ENCODE measurements at places on chromosomes 4 and X. TPM values are rescaled to one million over a fixed set of nuclear protein-coding genes. Genes with fewer than 3 reads are reported as not detected.

RHOXF1 gene
- total RNA-seq, result 35.0 TPM

SPACA5 gene
- total RNA-seq, result 18.9 TPM

GRIA2 gene
- 2.1 TPM for total RNA-seq

GPAT3 gene
- total RNA-seq, result 5.7 TPM

TLL1 gene
- total RNA-seq, result 0.94 TPM

DNA sequence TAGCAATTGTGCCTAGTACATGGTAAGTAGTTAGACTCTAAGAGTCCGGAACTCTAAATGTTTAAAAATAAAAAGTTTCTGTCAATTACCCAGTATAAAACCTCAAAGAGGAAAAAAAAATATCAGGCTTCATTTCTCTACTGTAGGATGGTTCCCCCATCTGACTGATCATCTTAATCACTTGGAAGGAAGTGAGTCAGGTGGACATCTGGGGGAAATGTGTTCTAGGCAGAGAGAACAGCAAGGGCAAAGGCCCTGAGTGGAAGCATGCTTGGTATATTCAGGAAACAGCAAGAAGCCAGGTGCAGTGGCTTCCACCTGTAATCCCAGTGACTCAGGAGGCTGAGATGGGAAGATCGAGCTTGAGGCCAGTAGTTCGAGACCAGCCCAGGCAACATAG lies 2.9 kb upstream of the EIF1AX start:
- no peaks in the 10 kb centered on the region for H3K27me3 ChIP-seq
- H3K4me3 ChIP-seq, result no peak overlapping the region
- no peak for DNase-seq
- no peaks in the 10 kb centered on the region for H3K36me3 ChIP-seq

- peak within 1 kb of the TSS; percentile 86 for H3K27ac ChIP-seq
- peak; percentile 92 for DNase-seq
- peak within 1 kb of the TSS; percentile 66 for H3K4me3 ChIP-seq
- H3K36me3 ChIP-seq, result no peaks in the 10 kb centered on the region
- no peaks in the 10 kb centered on the region for H3K27me3 ChIP-seq
Measured at GRCh38 chrX:15854712-15855567, at the start of gene AP1S2. TSS of gene AP1S2 (minus strand) at chrX:15854813. CDS start at chrX:15852524, 2,289 bp downstream.

DNA sequence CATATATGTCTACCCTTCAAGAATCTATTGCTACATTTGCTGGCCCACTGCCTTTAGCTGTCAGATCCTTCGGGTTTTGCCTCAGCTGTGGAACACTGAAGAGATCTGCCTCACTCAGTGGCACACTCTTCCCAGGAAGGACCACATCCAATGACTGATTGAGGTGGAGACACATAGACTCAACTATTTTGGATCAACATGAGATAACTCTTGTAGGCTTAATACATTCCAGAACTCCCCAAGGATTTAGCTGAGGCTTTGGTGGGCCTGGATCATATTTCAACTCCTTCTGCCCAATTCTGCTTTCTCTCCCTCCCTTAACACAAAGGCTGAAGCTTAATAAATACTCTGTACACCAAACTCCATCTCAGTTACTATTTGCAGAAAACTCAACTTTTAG lies 100.5 kb downstream of the CORIN start:
- no peak overlapping the region for H3K4me3 ChIP-seq
- DNase-seq, result no peak
- no peak overlapping the region for H3K27ac ChIP-seq

- H3K4me1 ChIP-seq, result no peaks in the 10 kb centered on the region
- no peaks in the 10 kb centered on the region for H3K27me3 ChIP-seq
- no peak overlapping the region for H3K4me3 ChIP-seq
- no peaks in the 10 kb centered on the region for H3K36me3 ChIP-seq
- no peak for DNase-seq
- H3K27ac ChIP-seq, result no peak overlapping the region
Measured at GRCh38 chrX:11995146-11995545, 143.1 kb upstream of the FRMPD4 start.

DNA sequence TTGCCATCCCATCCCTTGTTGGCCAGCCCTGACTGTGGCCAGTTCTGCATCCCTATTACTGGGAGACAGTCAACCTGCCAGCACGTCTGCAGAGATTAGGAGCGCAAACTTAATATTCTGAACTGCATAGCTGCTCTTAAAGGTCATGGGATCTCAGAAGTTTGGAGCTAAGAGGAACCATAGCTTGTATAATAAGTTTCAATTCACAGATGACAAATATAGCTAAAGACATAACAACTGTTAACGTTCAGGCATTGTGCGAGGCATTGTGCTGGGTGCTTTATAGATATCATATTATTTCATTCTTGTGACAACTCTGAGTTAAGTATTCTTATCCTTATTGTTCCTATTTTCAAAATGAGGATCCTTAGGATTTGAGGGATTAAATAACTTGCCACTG lies 3.7 kb downstream of the SCARB2 start:
- no peak for DNase-seq
- no peak overlapping the region for H3K4me3 ChIP-seq
- peaks cover 33% of the 10 kb centered on the region for H3K4me1 ChIP-seq
- H3K27ac ChIP-seq, result peak overlapping the region; percentile 77
- H3K36me3 ChIP-seq, result no peaks in the 10 kb centered on the region
- H3K27me3 ChIP-seq, result no peaks in the 10 kb centered on the region

GRCh38 chr4:168724243-168724642 lies 227.4 kb downstream of the PALLD start:
- no peak overlapping the region for H3K4me3 ChIP-seq
- no peak overlapping the region for H3K27ac ChIP-seq
- no peaks in the 10 kb centered on the region for H3K36me3 ChIP-seq

DNA sequence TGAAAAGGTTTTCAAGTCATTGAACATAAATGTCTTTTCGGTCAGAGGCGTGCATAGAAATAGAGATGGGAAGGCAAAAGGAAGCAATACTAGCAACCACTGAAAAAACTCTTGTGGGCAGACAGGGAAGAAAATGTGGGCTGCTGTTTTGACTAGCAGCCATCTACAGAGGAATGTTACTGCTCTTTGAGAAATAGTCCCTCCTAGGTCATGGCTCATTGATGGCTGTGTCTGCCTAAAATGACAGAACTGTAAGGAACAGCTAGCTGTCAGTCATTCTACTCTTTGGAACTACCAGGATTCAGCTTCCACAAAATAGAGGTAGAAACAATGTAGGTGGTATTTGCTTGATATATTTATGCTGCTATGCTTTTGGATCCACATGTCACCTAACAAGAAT lies 26.9 kb upstream of the TMPRSS11B start:
- H3K36me3 ChIP-seq, result no peaks in the 10 kb centered on the region
- no peaks in the 10 kb centered on the region for H3K27me3 ChIP-seq
- no peak overlapping the region for H3K4me3 ChIP-seq
- no peak overlapping the region for H3K27ac ChIP-seq
- no peaks in the 10 kb centered on the region for H3K4me1 ChIP-seq

- no peak for DNase-seq
- no peak overlapping the region for H3K27ac ChIP-seq
- no peaks in the 10 kb centered on the region for H3K27me3 ChIP-seq
- no peaks in the 10 kb centered on the region for H3K4me1 ChIP-seq
Measured at GRCh38 chr4:20288846-20289512, 37.3 kb downstream of the SLIT2 start.

- no peak for DNase-seq
- H3K36me3 ChIP-seq, result no peaks in the 10 kb centered on the region
- H3K27ac ChIP-seq, result no peak overlapping the region
- H3K27me3 ChIP-seq, result no peaks in the 10 kb centered on the region
- peaks cover 62% of the 10 kb centered on the region for H3K4me1 ChIP-seq
Measured at GRCh38 chr4:2791518-2792395, 1.1 kb upstream of the SH3BP2 start.

DNA sequence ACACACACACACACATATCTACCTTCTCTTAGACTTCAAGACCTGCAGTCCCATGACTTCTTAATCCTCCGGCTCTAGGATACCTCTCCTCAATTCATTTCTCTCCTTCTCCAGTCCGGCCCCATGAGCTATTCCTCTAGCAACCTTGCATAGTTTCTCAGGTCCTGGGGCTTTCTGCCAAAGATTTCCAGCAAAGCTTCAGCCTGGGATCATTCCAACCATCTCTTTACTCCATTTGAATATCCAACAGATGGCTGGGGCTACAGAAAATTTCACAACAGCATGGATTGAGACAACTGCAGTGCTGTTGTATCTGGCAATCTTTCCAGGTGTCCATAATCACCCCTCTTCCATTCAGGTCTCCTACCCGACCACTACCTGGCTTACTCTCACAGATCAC lies 184.1 kb downstream of the DCHS2 start:
- no peak overlapping the region for H3K27ac ChIP-seq
- no peak overlapping the region for H3K4me3 ChIP-seq
- no peak for DNase-seq
- H3K27me3 ChIP-seq, result no peaks in the 10 kb centered on the region
- H3K36me3 ChIP-seq, result no peaks in the 10 kb centered on the region
- no peaks in the 10 kb centered on the region for H3K4me1 ChIP-seq

DNA sequence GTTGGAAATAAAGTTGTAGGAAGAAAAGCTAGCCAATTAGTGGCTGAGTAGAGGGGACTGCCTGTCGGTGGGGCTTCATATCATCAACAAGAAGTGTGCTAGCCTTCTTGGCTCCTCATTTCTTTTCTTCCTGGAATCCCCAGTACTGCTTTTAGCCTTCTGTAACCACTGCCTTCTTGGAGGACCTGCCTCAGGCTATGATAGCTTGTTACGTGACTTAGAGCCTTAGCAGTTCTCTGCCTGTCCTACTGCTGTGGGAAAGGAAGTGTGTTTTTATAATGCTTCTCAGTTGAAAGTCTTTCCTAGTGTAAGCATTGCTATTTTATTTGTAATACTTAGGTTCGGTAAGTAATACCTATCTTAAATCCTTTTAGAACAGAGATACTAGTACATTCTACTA lies 61.9 kb downstream of the LARP1B start:
- no peak overlapping the region for H3K27ac ChIP-seq
- H3K4me1 ChIP-seq, result no peaks in the 10 kb centered on the region
- H3K36me3 ChIP-seq, result no peaks in the 10 kb centered on the region

GRCh38 chrX:133544115-133544514 lies 128.8 kb upstream of the GPC4 start:
- no peaks in the 10 kb centered on the region for H3K4me1 ChIP-seq
- no peak overlapping the region for H3K27ac ChIP-seq
- H3K4me3 ChIP-seq, result no peak overlapping the region
- no peaks in the 10 kb centered on the region for H3K36me3 ChIP-seq
- no peak for DNase-seq

- H3K27ac ChIP-seq, result no peak overlapping the region
- no peaks in the 10 kb centered on the region for H3K4me1 ChIP-seq
- no peak overlapping the region for H3K4me3 ChIP-seq
- H3K27me3 ChIP-seq, result peaks cover 3% of the 10 kb centered on the region
- no peaks in the 10 kb centered on the region for H3K36me3 ChIP-seq
- no peak for DNase-seq
Measured at GRCh38 chr4:52071791-52072546, 20.9 kb downstream of the SPATA18 start.

GRCh38 chrX:103878466-103879122 lies 46.5 kb upstream of the RAB9B start:
- H3K4me1 ChIP-seq, result no peaks in the 10 kb centered on the region
- no peak overlapping the region for H3K27ac ChIP-seq
- no peak overlapping the region for H3K4me3 ChIP-seq

DNA sequence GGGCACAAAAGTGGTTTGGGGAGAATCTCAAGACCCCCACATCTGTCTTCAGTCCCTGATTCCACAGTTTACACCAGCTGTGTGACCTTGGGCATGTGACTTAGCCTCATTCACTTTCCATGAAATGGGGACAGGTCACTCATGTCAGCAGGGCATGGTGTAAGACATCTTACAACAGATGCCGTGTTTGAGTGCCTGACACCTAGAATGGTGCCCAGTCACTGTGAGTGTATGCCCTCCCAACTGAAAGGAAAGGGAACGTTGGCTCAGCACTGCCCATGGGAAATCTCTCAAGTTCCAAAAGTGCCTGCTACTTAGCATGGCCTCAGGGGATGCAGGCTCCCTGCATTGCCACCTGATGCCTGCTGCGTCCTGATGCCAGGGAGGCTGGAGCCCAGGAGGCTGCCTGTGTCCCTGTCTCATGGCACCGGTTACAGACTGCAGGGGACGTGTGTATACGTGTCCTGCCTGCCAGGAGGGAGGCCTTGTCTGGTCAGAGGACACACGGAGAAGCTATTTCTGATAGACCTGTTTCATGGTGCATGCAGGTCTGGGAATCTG lies 32.2 kb downstream of the RNF4 start:
- H3K27me3 ChIP-seq, result no peaks in the 10 kb centered on the region
- DNase-seq, result no peak
- H3K27ac ChIP-seq, result no peak overlapping the region
- H3K4me3 ChIP-seq, result no peak overlapping the region
- no peaks in the 10 kb centered on the region for H3K36me3 ChIP-seq

DNA sequence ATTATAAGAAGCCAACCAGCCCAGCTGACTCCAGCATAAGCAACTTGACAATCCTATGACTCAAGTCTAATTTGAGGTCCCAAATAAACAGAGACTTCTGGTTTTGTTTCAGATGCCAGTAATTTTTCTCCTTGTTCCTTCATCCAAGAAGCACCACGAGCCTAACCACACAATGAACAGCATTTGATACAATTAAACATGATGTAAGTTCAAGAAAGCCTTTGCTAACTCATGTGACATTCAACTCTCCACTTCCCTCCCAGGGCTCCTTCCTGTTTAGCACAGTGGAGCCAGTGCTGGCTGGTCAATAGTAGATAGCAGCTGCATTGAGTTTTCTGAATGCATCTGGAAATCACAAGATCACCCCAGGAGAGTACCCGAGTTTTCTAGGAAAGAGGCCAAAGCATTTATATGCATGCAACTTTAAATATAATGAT lies 206.3 kb downstream of the ARHGAP24 start:
- peak; percentile 49 for DNase-seq
- H3K4me1 ChIP-seq, result peaks cover 3% of the 10 kb centered on the region
- H3K4me3 ChIP-seq, result no peak overlapping the region
- H3K27me3 ChIP-seq, result no peaks in the 10 kb centered on the region

GRCh38 chrX:95733426-95733825 lies 951.2 kb upstream of the DIAPH2 start:
- H3K27ac ChIP-seq, result no peak overlapping the region
- no peaks in the 10 kb centered on the region for H3K27me3 ChIP-seq
- H3K4me3 ChIP-seq, result no peak overlapping the region

DNA sequence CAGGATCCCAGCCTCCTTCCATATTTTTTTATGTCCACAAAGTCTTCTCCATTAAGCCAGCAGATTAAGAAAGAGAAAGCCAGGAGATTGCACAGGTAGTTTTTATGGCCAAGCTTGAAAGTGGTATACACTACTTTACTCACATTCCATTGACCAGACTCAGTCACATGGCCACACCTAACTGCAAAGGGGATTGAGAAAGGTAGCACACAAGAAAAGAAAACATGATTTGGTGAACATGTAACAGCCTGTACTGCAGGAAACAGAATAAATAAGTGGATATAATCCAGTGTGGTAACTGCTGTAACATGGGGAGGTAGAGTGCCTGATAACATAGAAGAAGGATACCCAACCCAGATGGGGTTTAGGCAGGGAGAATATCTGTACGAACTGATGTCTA lies 43.9 kb downstream of the HOPX start:
- no peak for DNase-seq
- no peak overlapping the region for H3K27ac ChIP-seq
- H3K4me1 ChIP-seq, result no peaks in the 10 kb centered on the region

- DNase-seq, result no peak
- H3K4me1 ChIP-seq, result no peaks in the 10 kb centered on the region
- no peaks in the 10 kb centered on the region for H3K27me3 ChIP-seq
Measured at GRCh38 chrX:24357106-24357505, 3.3 kb upstream of the SUPT20HL1 start.
